ENCODE measurements at places on chromosomes 5 and 9.
A peak's percentile ranks its signal among the peaks of the same experiment; 100 is the strongest.

- DNase-seq = no peak
These were observed 470.7 kb upstream of the BRINP1 start for GRCh38 chr9:119839888-119840287.

- no peak for DNase-seq
These were observed 60.2 kb downstream of the PCSK1 start for GRCh38 chr5:96372726-96373380.

DNA sequence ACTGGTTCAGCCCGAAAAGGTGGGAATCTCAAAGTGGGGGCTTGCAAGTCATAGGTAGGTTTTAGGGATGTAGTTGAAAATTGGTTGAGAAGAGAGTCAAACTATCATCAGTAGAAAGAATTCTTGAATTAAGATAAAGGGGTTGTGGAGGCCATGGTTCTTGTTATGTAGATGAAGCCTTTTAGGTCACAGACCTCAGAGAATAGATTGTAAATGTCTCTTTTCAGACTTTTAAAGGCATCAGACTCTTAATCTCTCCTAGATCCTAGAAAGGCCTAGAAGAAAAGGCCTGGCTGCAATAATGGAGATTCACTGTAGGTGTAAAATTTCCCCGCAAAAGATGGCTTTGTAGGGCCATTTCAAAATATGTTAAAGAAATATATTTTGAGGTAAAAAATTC is 96.4 kb downstream of the PSAT1 start:
- DNase-seq = no peak

- DNase-seq = no peak
These were observed 43.4 kb downstream of the OTULIN start for GRCh38 chr5:14707811-14708390.

GRCh38 chr5:139670369-139671095 is 22.4 kb downstream of the CXXC5 start:
- DNase-seq = no peak

- DNase-seq = no peak
These were observed 9.7 kb downstream of the SPATA9 start for GRCh38 chr5:95673081-95673480.

- DNase-seq = no peak
These were observed 95.3 kb downstream of the PRELID2 start for GRCh38 chr5:145739843-145740242.

- DNase-seq = peak; percentile 92
These were observed 157.8 kb downstream of the RGS3 start for GRCh38 chr9:113621309-113621791.

DNA sequence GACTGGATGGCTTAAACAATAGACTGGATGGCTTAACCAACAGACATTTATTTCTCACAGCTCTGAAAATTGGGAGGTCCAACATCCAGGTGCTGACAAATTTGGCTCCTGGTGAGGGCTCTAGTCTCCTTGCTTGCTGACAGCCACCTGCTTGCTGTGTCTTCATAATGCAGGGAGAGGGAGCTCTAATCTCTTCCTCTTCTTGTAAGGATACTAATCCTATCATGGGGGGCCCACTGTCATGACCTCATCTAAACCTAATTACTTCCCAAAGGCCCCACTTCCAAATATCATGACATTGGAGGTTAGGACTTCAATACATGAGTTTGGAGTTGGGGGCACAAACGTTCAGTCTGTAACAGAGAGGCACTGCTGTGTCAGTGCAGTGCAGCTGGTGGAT is 26.4 kb downstream of the FOXD1 start:
- no peak for DNase-seq

GRCh38 chr5:148209151-148209770 is 6.4 kb downstream of the SPINK6 start:
- DNase-seq = no peak
